ENCODE measurements at places on chromosomes 1 and 21.

DNA sequence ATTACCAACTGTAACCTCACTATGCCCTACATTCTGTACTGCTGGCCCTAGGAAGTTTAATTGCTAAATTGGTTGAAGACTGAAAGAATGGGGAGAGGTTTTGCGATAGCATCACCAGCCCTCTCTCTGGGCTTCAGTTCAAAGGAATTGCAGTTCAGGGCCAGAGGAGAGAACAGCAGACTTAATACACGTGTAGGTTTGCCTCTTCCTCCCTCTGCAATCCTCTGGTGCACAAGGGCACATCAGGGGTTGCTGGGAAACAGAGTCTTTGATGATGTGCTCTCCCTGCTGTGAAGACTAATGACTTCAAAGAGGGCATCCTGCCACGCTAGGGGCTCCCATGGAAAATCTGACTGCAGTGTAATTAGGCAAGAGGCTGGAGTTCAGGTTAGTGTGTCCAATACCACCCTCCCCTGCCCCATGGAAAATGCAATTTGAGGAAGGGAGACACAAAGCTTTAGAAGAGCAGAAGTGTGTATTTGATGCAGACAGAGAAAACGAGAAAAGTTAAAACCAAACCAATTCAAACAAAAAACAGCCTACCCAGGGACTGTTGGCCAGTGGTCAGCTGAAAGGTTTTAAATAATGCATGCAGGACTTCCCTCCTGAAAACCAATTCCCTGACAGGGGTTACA lies 167.9 kb downstream of the ASTN1 start:
- DNase-seq: no peak

DNA sequence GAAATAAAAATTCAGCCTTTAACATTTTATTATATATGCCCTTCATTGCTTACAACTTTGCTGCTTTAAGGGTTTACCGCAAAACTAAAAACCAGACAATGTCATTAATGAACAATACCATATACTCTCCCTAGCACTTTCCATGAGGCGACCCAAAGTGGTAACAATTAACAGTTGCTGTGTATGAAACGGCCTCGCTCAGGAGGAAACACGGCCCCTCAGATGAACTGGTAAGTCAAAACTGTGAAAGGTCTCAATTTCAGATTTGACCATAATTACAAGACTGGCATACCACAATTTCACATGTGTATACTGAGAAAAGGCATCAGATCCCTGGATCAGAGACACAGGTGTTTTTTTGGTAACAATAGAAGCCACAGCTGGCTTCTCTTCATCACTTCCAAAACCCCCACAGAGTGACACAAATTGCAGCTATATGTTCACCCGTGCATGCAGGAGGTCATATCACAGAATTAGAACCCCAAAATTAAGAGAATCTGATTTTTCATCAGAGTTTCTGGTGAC lies 611.9 kb upstream of the ADAMTS5 start:
- DNase-seq: no peak

DNA sequence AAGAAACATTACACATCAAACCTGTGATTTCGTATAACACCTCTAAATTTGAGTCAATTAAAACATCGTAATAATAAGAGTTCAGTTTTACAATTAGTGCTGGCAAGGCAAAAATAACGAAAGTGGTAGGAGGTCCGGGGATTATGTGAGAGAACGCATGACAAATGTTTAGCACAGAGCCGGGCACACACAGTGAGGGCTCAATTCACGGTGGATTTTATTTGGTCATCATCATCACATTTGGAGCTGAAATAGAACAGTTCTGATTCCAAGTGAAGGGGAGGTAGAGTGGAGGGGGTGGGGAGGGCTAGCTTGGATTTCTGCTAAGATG lies 20.0 kb downstream of the H3-3A start:
- no peak for DNase-seq

- no peak for DNase-seq
Measured at GRCh38 chr1:36529769-36530260, 47.1 kb upstream of the CSF3R start.

- no peak for DNase-seq
Measured at GRCh38 chr1:46581681-46582455, 22.2 kb downstream of the MKNK1 start.

- no peak for DNase-seq
Measured at GRCh38 chr1:231355171-231355570, 17.1 kb downstream of the SPRTN start.

- peak; percentile 18 for DNase-seq
Measured at GRCh38 chr1:224736619-224737352, 120.7 kb downstream of the CNIH3 start.

- no peak for DNase-seq
Measured at GRCh38 chr1:170415710-170416372, 116.1 kb upstream of the GORAB start.

DNA sequence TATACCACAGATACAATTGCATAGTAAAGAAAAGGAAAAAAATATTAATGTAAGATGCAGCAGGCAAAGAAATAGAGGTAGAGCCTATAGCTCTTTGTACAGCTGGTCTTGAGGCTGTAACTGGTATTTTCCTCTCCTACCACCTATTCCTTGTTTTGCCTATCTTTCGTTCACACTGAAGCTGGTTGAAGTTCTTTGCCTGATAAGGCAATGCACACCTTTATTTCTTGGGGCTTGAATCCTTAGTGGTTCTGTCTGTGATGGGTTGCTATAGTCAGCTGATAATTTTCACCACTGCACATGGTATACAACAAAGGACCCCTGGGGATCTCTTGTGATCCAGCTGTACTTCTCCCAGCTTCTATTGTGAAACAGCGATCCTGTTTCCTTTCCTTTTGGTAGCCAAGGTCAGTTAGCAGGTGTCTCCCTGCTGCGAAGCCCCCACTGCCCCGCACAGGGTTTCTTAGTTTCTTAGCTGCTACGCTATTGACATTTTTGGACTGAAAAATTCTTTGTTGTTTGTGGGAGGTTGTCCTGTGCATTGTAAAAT lies 9.9 kb upstream of the TSNAX start:
- DNase-seq: no peak

DNA sequence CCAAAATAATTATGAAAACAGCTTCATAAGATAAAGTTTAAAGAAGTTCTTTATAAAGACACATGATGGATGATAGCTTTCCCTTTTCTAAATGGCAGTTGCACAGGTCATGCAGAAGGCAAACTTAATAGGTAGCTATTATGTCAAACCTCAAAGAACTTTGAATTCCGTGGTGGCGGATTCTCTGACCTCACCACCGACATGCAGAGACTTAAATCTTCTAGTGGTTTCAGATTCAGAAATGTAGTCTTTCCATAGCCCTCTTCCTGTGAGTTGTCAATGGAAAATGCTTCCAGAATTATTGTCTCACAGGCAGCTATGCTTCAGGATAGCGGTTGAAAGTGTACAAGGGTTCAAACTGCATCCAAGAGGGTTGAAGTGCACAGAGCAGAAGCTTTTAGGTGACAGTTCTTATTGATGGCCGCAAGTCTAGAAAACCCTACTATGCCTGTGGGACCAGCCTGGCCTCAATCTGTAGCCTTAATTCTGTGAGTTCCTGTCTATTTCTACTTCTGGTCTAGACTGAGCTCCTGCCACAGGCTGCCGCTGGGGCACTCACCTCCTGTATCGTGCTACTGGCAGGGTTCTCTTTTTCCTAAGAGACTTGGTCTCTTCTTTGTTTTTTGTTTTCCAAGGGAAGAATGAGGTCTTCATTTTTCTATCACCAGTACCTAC lies 117.0 kb upstream of the ERRFI1 start:
- peak; percentile 61 for DNase-seq

- DNase-seq: peak; percentile 67
Measured at GRCh38 chr1:66243548-66244130, 290.3 kb upstream of the SGIP1 start.

- peak; percentile 49 for DNase-seq
Measured at GRCh38 chr1:26993237-26994019, at the start of gene TRNP1. TSS of gene TRNP1 (plus strand) at chr1:26993692. CDS start at chr1:26993787, 95 bp downstream.

DNA sequence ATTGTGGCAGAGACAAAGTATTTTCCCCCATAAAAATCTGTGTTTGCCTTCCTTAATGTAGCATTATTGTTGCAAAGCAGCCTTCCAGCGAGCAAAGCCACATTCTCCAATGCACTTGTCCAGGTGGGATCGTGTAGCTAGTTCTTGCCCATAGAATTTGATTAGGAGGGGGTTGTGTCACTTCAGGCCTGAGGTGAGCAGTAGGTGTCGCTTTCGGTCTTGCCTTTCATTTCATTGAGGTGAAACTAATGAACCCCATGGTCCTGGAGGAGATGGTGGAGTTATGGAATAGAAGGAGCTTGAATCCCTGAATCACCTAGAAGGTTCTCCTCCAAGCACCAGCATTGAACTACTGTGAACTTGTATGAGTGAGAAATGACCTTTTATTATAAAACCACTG lies 318.9 kb upstream of the PBX1 start:
- DNase-seq: peak; percentile 27

DNA sequence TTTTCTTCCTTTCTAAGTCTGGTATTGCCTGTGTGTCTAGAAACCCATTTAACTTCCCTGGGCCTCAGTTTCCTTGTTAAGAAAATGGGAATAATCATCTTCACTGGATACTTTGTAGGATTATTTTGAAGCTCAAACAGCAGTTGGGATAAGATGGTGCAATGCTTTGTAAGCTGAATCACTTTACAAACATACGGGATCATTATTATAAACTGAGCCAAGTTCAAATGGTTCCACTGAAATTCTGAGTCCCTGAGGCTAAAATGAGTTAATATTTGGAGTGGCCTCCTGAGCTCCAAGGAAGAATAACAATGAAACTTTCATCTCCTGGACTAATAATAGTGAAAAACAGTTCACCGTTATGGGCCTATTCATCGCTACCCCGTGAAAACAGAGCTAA lies 388.0 kb downstream of the PLPP3 start:
- peak; percentile 32 for DNase-seq

DNA sequence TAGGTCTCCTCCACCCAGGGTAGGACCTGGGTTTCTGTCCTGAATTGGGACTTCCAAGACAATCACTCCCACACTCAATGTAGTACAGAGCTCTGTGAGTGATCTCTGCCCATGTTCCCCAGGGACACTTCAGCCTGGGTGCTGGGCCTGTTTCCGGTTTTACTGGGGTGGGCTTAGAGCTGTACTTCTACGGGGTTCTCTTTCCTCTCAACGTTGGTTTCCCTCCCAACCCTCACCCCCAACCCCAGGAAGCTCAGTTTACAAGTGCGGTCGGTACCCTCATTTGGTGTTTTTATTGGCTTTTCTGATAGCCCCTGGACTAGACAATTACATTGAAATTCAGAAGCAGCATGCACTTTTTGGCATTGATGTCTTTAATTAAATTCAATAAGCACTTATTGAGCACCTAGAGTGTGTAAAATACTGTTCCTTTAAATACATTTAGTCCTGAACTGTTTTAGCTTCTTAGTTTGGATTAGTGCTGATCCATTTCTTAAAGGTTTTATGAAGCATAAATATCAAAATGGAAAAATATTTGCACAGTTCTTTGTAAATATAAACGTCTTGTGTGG lies 542 bp upstream of the XPR1 start:
- DNase-seq: no peak

DNA sequence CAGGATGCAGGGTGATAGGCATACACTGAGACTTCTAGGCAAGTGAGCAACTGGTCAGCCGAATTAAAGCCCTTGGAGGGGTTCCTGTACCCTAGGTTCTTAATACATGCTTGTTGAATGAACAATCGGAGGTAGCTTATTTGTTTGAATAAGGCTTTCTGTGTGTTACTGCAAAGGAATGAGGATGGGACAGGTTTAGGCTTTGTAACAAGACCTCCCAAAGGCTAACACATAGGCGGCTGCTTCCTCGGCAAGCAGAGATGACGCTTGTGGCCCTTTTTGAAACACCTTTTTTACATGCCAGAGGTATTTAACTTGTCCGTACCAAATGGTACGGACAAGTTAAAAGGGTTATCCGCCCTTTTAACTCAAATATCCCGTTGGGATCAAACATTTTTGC lies 511.6 kb downstream of the KIF26B start:
- no peak for DNase-seq

DNA sequence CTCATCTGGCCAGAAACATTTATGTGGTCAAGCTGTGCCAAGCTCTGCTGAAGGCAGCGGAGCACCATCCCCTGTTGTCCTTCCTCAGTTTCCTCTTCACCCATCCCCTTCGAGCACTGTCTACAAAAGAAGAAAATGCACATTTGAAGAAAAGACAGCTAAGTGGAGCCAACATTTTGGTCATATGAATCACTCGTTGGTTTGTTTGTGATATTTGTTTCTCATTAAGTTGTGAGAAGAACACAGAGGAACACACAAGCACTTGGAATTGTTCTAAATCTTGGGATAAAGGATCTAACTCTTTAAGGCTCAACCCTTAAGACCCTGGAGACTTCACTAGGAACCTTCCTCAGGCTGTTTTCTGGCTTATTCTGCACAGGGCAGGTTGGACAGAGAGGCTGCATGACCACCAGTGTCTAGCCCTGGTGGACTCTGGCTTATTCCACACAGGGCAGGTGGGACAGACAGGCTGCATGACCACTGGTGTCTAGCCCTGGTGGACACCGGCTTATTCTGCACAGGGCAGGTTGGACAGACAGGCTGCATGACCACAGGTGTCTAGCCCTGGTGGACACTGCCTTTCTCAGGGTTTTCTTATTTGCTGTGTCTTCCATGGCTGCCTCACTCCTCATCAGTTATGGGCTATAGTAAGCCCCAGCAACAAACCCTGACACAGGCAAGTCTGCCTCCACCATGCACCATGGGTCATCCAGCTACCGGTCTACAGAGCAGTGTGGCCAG lies 35.3 kb upstream of the COL6A2 start:
- no peak for DNase-seq

GRCh38 chr1:224523676-224524075 lies 89.1 kb upstream of the WDR26 start:
- no peak for DNase-seq

Data from bronchial epithelial cell (primary cell).